ENCODE measurements at places on chromosomes 11 and 22.

DNA sequence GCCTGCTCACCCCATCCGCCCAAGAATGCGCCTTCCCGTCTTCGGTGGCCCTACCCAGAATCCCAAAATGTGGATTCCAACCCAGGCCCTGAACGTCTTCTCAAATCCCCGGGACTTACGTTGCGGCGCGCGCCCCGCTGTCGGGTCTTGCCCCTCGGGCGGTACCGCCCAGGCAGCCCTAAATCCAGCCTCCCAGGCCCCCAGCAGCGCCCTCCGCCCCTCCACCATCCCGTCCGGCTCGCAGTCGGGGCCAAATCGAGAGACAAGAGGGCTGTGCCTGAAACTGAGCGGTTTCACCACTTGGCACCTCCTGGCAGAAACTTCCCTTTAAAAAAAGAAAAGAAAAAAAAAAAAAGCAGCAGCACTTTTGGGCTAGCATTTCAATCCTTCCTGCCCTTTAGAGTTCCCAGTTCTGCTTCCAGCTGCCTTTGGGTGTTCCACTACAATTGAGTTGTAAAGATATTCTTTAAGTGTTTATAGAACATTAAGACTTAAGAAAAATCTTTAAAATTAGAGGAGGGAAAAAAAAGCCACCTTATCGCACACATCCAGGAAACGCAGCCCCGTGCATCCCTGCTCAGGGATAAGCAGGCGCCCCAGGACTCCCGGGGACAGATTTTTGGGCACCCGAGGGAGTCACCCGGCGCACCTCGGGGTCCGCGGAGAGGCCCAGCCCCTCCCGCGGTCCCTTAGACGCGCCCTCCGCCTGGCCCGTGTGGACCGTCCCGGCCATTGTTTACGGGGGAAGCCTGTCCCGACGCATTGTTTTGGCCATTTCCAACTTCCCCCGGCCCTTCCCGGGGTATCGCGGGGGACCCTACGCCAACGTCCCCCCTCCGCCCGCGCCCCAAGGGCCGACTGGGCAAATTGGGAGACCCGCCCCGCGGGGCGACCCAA lies 57.6 kb downstream of the KCNJ4 start:
- peak; percentile 16 for DNase-seq

DNA sequence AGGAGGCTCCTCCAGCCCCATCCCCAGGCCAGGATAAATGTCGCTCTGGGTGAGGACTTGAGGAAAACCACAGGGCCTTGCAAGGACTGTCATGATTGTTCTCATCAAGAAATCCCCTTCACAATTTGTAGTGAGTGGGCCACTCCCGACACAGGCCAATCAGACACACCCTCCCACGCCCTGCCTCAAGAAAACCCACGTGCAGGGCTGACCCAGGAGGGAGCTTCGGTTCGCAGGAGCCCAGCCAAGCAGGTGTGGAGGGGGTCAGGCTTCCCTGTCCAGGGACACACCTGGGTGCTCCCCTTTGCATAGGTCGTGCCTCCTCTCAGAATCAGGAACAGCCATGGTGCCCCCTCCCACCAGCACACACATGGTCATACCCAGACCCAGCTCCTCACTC lies 43.2 kb downstream of the SHANK2 start:
- DNase-seq, result no peak

DNA sequence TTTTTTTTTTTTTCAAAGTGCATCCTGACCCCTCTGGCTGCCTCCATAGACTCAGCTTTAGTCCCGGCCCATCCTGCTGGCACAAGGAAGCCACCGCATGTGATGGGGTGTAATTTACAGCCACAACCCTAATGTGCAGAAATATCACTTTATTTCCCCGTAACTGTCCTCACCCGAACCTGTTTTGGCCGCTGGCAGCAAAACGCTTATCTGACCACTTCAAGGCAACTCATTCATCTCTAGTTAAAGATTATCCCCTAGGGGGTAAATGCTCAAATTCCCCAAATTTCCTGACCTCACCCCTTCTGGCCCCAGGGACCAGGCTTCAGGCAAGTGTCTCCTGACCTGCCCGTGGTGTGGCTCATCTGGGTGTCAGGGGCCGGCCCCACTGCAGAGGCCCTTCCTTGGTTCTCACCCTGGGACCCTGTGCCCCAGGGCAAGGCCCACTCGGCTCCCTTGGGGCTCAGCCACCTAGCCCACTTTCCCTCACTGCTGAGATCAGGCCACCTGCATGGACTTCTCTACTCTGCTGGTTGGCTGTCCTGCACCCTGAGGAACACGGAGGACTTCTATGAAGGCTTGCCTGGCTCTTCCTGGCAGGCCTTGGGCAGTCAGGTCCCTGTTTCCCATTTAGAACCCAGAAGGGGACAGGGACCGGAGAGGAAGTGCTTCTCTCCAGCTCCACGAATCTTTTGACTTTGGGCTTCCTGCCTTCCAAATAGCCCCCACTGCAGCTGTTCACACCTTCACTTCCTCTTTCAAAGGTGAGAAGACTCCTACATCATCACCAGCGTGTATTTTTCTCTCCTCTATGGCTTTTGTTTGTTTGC lies 53.3 kb downstream of the WNT11 start:
- no peak for DNase-seq

DNA sequence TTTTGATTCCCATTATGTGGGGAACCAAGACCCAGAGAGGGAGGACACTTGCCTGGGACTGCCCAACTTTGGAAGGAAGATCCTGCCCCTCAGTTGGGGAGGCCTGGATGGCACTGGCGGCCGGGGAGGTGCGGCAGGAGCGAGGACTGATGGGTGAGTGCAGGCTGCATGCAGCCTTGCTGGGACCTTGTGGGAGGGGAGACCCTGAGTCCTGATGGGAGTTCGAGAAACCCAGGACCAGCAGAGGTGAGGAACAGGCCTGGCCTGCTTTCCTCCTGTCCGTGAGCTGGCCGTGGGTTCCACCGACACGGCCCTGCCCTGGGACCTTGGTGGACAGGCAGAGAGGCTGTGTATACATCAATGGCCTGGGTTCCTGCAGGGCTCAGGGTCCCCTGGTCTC lies 19.3 kb upstream of the SMIM38 start:
- no peak for DNase-seq

- DNase-seq, result no peak
Measured at GRCh38 chr11:120546312-120547205, 35.0 kb downstream of the GRIK4 start.

DNA sequence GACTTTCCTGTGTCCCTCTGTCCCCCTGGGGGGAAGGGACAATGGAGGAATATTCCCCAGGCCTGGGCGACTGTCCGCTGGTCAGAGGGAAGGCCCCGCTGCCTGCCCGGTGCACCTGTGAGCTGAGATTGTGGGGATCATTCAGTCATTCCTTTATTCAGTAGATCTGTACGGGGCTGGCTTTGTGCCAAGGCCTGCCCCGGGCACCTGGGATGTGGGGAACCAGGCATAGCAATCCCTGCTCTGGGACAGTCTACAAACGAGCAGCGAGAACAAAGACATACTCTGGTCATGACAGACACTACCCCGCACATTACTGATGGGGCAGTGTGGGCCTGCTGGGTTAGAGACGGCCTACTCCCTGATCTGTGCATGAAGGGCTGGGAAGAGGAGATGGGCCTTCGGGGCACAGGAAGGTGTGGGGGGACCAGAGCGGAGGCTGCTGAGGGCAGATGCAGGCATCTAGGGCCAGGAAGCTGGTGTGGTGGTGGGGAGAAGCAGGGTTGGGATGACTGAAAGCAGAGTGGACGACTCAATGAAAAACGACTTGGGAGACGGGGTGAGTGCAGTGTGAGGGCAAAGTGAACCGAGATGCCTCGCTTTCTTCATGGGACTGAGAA lies 1.8 kb upstream of the MYO7A start:
- DNase-seq, result no peak

GRCh38 chr11:68840661-68841653 lies 759 bp downstream of the CPT1A start:
- no peak for DNase-seq

DNA sequence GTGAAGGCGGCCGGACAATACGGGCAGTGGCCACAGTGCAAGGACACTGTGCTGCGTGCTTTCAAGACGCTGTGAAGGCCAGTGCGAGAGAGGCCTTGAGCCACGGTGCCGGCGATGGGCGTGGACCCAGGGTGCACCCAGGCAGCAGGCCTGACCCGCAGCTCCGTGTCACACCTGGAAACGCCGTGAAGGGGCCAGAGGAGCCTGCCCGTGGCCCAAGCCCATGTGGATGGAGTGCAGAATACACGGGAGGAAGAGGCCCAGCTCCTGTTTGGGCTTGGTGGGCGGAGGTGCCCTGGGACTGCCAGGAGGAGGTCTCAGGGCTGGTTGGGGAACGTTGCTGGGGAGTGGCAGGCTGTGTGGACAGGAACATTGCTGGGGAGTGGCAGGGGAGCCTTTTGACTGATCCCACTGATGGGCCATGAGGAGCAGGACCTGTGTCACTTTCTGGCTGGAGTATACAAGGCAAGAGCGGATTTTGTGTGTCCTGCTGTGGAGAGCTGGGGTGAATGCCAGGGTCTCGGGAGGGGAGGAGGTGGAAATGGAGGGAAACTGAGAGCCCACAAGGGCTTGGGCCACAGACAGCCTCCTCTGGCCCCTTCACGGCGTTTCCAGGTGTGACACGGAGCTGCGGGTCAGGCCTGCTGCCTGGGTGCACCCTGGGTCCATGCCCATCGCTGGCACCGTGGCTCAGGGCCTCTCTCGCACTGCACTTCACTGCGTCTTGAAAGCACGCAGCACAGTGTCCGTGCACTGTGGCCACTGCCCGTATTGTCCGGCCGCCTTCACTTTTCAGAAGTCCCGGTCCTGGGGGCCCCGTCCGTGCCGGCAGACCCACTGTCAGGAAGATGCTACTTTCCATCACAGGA lies 925.4 kb downstream of the BRD1 start:
- DNase-seq, result no peak

- no peak for DNase-seq
Measured at GRCh38 chr11:87518266-87518665, 480.5 kb downstream of the TMEM135 start.

- no peak for DNase-seq
Measured at GRCh38 chr22:42160830-42161696, 30.5 kb upstream of the CYP2D6 start.

GRCh38 chr11:108733479-108734116 lies 68.7 kb downstream of the DDX10 start:
- DNase-seq, result no peak

DNA sequence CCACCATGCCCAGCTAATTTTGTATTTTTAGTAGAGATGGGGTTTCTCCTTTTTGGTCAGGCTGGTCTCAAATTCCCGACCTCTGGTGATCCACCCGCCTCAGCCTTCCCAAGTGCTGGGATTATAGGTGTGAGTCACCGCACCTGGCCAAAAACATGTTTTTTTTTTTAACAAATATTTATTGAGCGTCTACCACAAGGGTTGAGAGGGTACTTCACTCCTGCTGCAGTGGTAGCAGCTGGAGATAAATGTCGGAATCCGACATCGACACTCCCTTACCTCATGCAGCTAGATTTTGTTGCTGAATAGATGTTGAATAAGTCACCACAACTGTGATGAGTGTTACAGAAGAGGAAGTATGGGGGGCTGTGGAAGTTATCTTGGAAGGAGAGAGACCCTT lies 971 bp downstream of the DNAJB13 start:
- no peak for DNase-seq

DNA sequence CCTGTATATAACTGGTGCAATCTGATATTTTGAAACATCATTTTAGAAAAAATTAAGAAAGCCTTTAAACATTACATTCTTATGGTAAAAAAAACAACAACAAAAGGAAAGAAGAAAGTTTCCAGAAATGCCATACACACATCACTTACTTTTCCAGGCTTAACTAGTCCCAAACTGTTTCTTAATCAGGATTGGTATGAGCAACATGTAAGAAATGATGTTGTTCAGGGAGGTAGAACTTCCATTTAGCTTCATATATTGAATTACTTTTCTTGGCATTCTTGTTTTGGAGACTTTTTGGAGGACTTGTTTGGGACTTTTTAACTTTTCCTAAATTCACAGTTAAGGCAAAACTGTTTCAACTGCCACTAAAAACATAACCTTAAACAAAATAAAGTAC lies 791.5 kb downstream of the METTL15 start:
- no peak for DNase-seq

DNA sequence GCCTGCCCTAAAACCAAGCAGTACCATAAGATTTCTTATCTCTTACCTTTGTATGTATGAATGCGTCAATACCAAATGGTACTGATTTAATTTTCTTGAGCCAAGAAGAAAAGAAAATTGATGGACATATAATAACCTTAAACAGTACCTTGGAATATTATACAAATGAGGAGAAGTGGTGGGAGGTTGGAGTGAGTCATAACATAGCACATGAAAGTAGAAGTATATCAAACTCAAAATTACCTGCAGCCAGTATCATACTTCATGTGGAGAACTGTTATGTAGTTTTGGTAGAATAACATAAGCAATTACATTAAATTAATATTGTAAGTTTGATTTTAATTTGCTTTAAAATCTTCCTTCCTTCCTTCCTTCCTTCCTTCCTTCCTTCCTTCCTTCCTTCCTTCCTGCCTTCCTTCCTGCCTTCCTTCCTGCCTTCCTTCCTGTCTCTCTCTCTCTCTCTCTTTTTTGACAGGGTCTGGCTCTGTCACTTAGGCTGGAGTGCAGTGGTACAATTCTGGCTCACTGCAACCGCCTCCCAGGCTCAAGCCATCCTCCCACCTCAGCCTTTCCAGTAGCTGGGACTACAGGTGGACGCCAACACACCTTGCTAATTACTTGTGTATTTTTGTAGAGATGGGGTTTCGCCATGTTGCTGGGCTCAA lies 460.9 kb upstream of the CCDC90B start:
- DNase-seq, result no peak

DNA sequence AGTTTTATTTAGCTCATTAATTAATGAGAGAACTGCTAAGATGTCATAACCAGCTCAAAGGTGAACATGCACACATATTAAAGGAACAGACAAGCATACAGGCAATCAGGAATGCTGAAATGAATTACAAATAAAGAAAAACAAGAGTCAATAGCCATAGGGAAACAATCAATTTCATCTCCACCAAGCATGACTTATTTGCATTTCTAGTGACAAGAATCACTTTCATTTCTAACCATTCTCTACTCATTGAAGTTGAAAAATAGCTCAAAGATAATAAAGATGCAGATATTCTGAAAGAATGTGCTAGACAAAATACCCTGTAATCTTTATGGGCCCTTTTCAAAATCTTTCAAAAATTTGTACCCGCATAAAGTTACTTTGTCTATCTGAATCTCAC lies 23.2 kb downstream of the ISX start:
- DNase-seq, result no peak

DNA sequence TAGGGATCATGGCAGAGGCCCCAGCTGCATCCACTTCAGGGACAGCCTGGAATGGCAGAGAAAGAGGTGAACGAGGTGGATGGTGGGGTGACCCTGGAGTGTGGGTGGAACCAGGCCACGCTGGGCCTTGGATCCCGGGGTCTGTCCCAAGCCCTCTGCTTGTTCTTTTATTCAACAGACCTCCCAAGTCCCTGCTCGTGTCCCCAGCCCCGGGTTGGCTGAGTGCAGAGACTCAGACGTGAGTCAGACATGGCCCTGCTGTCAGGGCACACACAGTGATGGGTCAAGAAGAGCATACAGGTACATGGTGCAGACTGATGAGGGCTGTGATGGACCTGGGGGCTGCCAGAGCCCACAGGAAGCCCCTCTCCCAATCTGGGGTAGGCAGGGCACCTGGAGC lies 6.6 kb downstream of the ARHGAP8 start:
- DNase-seq, result no peak

GRCh38 chr11:91859666-91860065 lies 365.0 kb upstream of the FAT3 start:
- DNase-seq, result no peak
